Activated CD8-positive, alpha-beta memory T cell treated with anti-CD3 and anti-CD28 coated beads for 24 hours (primary cell): ENCODE measurements at places on chromosomes 5 and 9.

DNA sequence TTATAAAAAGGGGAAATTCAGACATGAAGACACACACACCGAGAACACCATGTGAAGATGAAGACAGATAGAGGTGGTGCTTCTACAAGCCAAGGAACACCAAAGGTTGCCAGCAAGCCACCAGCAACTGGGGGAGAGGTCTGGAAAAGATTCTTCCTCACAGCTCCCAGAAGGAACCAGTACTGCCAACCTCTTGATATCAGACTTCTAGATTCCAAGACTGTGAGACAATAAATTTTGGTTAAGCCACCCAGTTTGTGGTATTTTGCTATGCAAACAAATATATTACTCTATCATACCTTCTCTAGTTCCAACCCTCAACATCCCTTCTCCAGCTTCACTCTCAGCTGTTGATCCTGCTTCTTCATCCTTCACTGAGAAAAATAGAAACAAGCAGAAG is 451.1 kb downstream of the EBF1 start:
- DNase-seq, result no peak

DNA sequence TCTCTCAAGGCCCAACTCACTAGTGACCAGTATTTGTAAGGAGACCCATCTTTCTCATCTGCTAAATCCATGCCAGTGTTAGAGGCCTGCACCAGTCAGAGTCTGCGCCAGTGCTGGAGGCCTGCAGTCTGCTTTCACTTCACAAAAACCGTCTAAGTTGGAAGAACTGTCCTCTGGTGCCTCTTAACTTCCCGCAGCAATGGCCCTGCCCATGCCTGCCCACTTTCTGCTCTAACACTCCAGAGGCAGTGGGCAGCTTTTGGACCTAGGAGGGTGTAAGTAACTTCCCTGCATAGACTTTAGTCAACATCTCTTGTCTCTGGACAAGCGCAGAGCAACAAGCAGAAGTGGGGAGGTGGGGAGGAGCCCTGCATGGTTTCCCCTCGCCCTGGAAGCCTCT is 152.9 kb downstream of the AUH start:
- DNase-seq, result no peak

- no peak for DNase-seq
Observed at GRCh38 chr9:84024041-84024575, 43.5 kb downstream of the RMI1 start.

DNA sequence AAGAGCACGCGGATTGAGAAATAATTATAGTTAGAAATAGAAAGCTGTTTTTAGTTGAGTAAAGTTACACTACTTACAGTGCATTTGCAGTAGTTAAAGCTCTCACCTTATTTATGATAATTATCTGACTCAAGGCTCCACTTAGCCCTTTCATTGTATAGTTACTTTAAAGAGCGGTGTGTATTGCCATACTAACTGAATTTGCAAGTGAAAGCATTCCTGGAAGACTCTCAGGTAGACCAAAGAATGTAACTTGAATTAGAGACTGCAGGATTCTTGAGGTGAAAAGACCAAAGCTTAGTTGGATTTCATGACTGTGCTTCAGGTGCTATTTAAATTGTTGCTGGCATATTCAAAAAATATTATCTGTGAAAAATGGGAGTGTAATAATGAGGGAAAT is 4.2 kb upstream of the RASA1 start:
- no peak for DNase-seq

- DNase-seq, result no peak
Observed at GRCh38 chr5:19891658-19892057, 96.3 kb downstream of the CDH18 start.

DNA sequence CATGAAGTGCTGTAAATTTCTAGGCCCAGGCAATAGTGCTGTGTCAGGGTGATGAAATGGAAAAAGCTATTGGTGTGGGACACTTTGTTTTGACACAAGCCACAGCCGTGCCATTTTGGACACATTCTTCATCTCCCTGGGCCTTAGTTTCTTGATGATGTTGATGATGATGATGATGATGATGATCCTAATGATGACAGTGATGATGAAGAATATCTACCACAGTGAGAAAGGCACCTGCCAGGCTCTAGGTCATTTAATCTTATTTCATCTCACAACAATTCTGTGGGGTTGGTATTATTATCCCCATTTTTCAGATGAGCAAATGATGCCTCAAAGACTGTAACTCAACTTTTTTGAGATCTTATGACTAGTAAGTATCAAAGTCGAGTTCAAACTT is 102.2 kb upstream of the STC2 start:
- DNase-seq, result no peak

- no peak for DNase-seq
Observed at GRCh38 chr5:10626473-10627013, 62.7 kb downstream of the ANKRD33B start.

DNA sequence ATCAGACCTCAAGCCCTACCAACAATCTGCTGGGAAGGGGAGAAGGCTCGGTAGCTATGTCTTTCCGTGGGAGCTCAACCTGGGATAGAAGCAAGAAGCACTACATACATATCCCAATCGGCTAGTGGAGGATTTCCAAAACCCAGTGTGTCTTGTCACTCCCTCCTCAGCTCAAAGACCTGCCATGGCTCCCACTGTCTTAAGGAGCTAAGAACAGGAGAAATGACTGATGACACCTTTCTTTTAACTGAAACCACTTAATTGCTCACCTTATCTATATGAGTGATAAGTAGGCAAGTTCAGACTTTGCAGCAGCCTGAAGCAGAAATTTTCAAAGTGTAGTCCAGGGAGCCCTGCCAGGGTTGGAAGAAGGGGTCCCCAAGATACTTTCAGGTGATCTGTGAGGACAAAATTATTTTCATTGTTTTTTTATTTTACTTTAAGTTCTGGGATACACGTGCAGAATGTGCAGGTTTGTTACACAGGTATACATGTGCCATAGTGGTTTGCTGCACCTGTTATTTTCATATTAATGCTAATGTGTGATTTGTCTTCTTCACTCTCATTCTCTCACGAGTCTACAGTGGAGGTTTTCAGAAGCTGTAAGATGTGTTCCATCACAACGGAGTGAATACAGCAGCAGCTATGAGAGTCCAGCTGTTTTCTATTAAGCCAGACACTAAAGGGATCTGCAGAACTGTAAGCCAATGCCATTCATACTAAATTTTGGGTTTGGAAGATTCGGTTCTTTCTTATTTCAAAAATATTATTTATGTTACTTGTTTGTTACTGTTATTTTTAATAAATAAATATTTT is 41.4 kb downstream of the PAX5 start:
- DNase-seq, result no peak

- no peak for DNase-seq
Observed at GRCh38 chr5:137148655-137149054, 350.5 kb downstream of the SPOCK1 start.

DNA sequence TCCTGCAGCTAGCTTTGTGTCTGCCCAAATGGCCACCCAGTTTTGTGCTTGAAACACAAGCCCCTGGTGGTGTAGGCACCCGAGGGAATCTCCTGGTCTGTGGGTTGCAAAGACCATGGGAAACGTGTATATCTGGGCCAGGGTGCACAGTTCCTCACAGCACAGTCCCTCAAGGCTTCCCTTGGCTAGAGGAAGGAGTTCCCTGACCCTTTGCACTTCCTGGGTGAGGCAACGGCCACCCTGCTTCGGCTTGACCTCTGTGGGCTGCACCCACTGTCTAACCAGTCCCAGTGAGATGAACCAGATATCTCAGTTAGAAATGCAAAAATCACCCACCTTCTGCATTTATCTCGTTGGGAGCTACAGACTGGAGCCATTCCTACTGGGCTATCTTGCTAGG is 865.0 kb upstream of the ACO1 start:
- no peak for DNase-seq

DNA sequence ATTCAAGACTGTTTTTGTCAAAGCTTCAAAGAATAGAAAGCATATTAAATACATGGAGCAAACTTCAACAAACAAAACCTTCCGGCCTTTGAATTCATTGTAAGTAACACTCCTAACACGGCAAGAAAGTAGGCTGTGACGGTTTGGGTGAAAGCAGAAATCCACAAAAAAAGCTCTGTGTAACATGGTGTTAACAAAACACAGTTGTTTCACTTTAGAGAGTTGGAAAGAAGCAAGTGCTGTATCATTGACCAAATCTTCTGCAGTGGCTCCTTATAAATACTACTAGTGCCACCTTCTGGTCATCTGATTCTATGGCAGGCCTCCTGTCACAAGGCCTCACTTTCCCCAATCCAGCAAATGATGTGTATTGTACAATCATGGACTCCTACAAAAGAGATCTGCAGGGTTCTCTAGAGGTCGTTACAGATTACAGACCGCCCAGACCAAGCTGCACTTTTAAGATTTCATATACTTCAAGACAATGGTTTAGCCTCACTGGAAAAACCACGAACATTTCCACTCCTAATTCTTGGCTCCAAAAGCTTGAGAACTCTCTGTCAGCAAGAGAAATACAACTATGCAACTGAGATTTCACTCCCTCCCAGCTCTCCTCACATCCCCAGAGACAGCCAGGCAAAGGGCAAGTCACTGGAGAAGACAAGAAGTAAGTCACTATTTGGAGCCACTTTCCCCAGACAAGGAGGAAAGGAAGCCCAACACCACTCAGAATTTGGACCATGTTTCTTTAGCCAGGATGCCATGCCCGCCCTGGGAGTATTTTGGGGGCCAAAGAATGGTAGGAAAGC is 196.2 kb downstream of the DTWD2 start:
- no peak for DNase-seq

DNA sequence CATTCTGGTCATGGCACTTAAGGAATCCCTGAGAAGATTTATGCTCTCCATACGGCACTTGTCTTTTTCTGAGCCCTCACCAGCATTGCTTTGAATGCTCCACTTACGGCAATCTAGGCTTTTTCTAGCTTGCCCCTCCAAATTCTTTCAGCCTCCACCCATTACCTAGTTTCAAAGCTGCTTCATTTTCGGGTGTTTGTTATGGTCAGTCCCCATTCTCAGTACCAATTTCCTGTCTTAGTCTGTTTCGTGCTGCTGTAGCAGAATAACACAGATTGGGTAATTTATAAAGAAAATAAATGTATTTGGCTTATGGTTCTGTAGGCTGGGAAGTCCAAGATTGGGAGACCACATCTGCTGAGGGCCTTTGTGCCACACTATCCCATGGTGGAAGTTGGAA is 42.0 kb downstream of the ARHGEF28 start:
- DNase-seq, result no peak

DNA sequence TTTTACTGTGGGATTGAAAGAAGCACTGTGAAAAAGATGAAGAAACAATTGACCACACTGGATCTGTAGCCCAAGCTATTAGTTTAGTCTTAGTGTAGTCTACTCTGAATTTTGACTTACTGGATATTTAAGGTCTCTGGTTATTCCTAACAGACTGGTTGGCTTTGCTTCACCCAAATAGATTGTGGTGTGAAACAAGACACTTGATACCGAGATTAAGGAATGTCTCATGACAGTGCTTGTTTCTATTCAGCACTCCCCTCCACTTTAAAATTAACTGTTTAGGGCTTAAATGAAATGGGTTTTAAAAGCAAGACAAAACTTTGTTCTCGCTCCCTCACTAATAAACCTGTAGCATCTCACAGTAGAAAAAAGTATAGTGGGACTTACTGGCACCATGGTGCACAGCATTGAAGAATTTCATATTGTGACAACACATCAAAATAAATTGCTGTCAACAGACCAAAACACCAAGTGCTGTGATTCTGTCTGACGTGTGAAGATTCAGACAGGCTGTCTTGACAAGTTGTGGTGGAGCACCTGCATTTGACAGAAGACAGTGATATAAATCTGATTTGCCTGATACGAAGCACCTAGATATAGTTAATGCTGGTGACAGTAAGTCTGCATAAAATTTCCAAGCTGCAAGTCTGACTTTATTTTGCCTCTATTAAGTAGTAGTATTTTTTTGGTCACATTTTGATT is 73.1 kb downstream of the PBX3 start:
- no peak for DNase-seq

GRCh38 chr9:89550346-89550927 is 52.5 kb upstream of the SEMA4D start:
- no peak for DNase-seq
